ENCODE measurements at places on chromosomes 1 and 21. TPM values are rescaled to one million over a fixed set of nuclear protein-coding genes. Genes with fewer than 3 reads are reported as not detected.

- no peak for DNase-seq
These were observed 139.5 kb upstream of the SAMSN1 start for GRCh38 chr21:14685568-14685967.

DNA sequence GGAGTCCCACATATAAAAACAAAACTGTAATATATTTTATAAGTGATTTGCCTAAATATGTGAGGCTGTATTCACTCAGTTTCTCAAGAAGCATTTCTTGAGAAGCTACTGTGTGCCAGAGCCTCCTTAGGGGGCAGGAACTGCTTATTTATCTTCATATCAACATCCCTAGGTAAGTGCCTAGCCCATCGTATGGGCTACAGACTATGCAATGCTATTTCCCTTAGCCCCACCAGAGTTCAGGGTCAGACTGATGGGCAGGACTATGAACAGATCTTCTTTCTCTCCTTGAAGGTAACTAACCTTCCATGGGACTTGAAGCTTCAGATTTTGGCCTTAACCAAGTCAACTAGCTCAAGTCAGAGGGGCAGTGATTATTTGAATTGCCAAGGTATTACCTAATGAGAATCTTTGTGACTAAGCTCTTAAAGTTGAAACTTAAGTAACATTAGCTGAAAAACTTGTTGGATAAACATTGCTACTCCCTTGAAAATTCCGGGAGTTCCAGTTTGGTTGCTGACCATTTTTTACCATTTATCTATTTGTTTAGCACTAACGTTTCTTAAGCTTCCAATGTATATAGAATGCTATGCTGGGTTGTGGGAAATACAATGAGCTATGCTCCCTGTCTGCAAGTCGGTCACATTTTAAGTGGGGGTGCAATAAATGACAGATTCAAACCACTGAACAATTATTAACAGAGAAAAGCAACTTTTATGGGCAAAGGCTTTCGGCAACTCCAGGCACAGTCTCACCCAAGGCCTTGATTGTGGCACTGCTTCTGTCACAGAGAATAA is 85.2 kb downstream of the GPR88 start:
- no peak for DNase-seq

DNA sequence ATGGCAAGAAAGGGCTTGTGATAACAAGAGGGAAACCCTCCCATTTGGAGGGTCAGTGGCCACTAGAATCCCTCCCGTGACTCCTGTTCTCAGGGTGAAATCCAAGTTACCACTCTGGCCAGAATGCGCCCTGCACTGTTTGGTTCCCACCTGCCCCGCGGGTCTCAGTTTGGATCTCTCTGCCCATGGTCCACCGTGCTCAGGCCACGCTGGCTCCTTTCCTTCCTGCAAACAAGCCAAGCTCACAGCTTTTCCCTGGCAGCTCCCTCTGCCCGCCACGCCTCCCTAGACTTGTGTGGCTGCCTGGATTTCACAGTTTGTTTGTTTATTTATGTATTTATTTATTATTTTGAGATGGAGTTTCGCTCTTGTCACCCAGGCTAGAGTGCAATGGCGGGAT is 179.5 kb upstream of the VAMP3 start:
- DNase-seq: no peak

DNA sequence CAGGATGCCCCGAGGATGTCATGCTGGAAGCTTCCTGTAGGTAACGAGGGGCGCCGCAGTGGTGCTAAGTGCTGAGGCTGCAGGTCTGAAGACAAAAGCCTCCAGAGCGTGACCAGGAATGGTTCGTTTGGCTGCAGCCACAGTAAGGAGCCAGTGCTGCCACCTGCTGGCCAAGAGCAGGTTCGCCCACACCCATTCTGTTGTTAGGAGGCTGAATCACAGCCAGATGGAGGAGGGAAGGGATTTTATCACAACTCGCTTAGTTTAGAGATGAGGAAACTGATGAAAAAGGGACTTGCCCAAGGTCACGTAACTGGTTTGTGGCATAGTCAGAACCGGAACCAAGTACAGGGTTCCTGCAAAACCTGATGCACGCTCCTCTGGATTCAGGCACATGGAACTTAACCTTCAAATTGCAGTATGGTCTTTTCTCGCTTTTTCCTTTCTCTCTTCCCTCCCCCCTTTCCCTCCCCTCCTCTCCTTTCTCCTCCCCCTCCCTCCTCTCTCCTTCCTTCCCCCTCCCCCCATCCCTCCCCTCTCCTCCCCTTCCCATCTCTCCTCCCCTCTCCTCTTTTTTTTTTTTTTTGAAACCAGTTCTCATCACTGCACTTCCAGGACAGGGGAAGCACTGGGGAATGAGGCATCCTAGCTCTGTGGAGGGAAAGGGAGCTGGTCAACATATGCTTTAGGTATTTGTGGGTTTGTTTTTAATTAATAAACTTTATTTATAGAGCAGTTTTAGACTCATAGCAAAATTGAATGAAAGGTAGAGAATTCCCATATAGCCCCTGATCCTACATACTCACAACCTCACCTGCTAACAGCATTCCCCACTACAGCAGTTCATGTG is 81.8 kb downstream of the MPZL1 start:
- peak; percentile 92 for DNase-seq

GRCh38 chr1:70038025-70038424 is 167.4 kb downstream of the LRRC40 start:
- no peak for DNase-seq

DNA sequence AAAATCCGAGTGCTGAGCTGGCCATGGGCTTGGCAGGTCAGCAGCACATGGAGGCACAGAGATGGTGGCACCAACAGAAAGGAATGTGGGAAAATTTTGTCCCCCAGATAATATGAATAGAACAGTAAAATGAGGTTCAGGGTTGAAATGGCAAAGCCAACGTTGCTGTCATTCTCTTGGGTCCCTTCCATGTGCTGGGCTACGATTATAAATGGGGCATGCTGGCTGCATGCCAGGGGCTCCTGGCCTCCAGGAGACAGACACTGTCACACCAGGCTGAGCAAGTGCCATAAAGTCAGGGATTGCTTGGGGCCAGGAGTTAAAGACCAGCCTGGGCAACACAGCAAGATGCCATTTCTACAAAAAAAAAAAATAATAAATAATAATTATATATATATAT is 77.1 kb downstream of the TOMM20 start:
- DNase-seq: no peak

DNA sequence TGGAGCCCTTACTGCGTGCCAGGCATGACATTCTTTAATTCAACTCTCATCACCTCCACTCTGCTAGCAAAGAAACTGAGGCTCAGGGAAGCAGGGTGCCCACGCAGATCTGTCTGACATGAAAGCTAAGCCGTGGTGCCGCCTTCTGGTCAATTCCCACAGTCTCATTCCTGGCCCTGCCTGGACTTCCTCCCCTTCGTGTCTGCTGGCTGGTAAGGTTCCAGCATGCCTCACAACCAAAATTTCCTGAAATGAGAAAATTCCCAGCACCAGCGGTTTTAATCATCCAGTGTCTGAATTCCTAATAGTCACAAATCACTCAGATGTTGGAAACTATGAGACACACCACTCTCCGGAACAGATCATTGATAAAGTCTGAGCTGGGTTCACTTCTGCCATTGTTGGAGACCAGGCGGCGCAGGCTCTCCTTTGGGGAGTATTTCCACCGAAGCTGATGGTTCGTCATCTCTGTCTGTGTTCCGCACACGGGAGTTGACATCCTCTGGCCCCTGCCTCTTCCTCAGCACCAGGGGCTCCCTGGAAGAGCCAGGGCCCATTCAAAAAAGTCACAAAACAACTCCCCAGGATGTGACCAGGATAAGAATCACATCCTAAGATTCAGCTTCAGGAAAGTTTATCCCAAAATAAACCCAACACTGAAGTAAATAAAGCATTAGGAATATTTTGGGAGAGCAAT is 167.7 kb downstream of the PLPP3 start:
- peak; percentile 71 for DNase-seq

- peak; percentile 40 for DNase-seq
These were observed 57.6 kb downstream of the ABCA4 start for GRCh38 chr1:94063379-94063778.

GRCh38 chr1:89396902-89397301 is 33.0 kb downstream of the GBP6 start:
- no peak for DNase-seq

GRCh38 chr21:33883118-33883517 is 32.5 kb downstream of the ATP5PO start:
- DNase-seq: no peak

DNA sequence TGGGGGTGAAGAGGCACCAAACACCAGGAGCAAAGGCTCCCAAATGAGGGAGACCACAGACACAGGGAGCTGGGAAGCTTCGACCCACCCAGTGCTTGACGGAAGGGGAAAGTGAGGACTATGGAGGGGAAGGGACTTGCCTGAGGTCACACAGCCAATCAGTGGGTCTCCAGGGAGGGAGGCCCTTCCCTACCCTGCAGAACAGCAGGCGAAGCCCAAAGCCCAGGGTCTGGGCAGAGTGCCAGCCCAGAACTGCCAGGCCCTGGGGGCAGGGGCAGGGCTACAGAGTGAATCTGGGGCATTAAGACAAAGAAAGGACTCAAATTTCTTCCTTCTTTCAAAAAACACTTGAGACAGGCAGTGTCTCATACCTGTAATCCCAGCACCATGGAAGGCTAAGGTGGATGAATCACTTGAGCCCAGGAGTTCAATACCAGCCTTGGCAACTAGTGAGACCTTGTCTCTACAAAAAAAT is 45.5 kb upstream of the ECE1 start:
- no peak for DNase-seq

DNA sequence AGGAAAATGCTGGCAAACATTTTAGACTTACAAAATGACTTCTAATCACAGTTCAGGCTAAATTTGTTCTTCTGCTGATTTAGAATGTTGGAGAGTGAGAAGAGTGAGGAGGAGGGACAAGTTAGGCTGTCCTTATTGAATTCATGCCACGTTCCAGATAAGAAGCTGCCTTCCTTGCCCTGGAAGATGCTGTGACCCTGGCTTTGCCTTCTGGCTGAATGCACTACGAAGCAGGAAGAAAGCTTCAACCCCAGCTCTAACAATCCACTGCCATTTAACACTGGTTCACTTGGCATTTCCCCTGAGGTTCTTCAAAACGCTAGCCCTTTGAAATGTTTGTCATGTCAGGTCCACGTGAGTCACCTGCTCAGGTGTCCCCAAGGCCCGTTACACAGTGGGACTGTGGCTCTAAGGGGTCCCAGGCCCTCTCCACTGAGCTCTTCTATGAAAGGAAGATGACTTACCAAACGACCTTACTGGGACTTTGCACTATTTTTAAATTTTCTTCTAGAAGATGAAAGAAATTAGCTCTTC is 30.0 kb upstream of the LRRC8C start:
- no peak for DNase-seq

- no peak for DNase-seq
These were observed 53.9 kb downstream of the TENT5C start for GRCh38 chr1:117659550-117660270.

DNA sequence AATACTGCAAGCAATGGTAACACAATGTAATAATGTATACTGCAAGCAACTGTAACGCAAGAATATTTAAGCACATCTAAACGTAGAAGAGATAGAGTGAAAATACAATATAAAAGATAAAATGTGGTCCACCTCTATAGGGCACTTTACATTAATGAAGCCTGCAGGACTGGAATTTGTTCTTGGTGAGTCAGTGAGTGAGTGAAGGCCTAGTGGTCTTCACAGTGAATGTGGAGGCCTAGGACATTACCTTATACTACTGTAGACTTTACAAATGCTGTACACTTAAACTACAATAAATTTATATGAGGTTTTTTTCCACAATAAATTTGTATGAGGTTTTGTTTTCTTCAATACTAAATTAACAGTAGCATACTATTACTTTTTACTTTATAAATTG is 287.4 kb upstream of the SNX7 start:
- DNase-seq: no peak

DNA sequence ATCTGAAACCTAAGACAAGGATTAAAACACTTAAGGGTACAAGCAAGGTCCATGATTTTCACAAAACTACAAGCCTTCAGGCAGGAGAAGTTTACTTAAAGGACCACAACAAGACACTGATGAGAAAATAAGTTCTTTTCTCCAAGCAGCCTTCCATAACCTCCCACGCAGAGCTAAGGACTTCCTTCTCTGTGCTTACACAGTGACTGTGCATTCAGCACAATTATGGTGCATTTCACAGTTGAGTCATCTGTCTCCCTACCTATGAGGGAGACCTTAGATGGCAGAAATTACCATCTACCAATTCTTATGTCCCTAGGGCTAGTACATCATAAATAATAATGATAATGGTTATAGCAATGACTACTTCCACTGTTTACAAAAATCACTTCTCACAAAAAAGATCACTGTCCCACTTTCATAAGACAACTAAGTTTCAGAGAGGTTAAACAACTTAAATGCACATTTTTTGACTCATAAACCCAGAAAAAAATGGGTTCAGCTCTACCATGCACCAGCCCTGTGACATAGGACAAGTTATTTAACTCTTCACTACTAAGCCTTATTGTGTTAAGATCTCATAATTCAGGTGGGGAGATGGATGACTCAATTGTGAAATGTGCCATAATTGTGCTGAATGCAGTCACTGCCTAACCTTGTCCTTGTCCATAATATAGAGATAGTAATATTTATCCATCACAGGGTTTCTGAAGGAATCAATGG is 45.3 kb downstream of the TARBP1 start:
- DNase-seq: no peak

DNA sequence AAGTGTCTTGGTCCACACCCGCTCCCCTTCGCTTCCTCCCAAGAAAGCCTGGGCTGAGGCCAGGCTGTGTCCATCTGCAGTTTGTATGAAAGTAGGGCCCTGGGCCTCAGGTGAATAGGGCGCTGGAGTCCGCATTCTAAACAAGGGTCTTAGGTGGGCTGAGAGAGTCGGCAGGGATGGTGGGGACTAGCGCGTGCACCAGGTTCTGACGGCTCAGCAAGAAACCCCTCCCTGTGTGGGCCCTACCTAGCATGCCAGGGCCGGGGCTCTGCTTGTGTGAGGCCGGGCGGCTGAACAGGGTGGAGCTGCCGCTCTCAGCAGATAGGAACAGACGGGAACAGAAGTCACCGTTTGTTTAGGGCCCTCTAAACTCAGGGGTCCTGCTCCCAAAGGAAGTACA is 1.7 kb downstream of the ACTRT2 start:
- DNase-seq: no peak

- DNase-seq: peak; percentile 80
These were observed 18.2 kb downstream of the PHLDA3 start for GRCh38 chr1:201450721-201451291.

DNA sequence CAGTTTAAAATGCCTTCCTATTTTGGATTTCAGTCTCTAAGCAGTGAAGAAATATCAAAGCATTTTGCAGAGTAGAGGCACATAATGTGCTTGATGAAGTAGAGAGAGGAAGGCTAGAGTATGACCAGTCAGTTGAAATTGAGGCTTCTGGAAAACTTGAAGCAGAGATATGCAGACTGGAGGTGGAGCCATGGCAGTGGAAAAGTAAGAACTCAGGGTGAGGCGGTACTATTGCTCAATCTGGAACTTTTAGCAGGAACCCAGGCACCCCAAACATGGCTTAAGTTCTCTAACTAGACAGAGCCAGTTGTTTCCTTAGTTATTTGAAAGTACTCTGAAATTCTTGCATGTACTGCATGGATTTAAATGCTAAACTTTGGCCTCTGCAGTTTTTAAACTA is 288.6 kb downstream of the HHAT start:
- DNase-seq: no peak

GRCh38 chr1:24420547-24420946 is 4.9 kb downstream of the NIPAL3 start:
- DNase-seq: no peak

Gene ABCA4
- total RNA-seq: 0.05 TPM

Gene FBLIM1
- total RNA-seq: 79.1 TPM

Gene CAMK2N1
- total RNA-seq: 5.6 TPM

Gene LCE3E
- total RNA-seq: not detected

Gene SMCP
- total RNA-seq: not detected

Gene LMX1A
- total RNA-seq: not detected
